ENCODE measurements at places on chromosomes 3 and 15.

DNA sequence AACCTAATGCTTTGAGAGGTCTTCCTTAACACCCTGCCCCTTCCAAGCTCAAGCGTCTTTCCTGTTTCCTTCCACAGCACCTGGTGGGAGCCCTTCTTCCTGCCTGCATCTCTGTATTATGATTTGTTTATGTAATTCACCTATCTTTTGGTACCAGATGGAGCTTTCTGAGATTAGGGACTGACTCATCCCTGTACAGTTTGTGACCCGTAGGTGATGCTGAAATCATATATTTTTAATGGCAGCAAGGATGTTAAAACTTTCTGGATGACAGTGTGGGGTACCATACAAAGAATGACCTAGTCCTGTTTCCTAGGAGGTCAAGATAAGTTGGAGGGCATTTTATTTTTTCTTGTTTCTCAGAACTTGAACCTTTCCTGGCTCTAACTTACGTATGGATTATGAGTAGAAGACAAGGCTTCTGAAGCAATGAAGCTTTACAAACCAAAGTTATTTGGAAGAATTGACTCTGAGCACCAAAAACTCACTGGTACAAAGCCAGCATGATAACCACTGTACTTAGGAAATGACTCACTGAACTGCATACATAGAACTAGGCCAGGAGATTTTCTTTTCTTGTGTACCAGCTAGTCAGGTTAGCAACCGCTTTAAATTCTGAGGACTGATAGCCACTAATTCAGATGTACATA lies 46.6 kb downstream of the HHLA2 start:
- no peak for DNase-seq

GRCh38 chr3:184261270-184261853 lies at the start of gene CAMK2N2:
Gene CAMK2N2 (minus strand): TSS chr3:184261553. CDS start chr3:184261285, 268 bp downstream.
- DNase-seq = peak; percentile 36

- no peak for DNase-seq
Observed at GRCh38 chr15:92821491-92822116, 78.5 kb upstream of the CHD2 start.

DNA sequence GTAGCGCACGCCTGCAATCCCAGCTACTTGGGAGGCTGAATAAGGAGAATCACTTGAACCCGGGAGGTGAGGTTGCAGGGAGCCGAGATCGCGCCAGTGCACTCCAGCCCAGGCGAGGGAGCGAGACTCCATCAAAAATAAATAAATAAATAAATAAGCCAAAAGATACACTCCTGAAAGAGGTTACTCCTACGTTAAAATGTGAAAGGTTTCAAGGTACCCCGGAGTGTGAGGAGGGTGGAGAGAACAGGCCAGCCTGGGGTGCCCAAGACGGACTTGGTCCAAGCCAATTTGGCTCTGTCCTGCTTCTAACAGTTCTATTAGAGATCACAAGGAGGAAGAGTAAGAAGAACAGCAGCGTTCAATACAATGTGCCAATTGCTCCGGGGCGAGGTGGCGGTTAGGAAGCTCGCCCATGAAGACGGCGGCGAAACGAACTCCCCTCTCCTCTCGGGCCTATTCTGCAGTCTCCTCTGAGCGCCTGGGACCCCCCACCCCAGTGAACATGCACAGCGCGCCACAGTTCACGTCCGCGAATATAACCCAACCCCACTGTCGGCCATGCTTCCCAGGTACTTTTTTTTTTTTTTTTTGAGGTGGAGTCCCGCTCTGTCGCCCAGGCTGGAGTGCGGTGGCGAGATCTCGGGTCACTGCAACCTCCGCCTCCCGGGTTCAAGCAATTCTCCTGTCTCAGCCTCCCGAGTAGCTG lies 942 bp downstream of the ELP6 start:
- DNase-seq = peak; percentile 16

DNA sequence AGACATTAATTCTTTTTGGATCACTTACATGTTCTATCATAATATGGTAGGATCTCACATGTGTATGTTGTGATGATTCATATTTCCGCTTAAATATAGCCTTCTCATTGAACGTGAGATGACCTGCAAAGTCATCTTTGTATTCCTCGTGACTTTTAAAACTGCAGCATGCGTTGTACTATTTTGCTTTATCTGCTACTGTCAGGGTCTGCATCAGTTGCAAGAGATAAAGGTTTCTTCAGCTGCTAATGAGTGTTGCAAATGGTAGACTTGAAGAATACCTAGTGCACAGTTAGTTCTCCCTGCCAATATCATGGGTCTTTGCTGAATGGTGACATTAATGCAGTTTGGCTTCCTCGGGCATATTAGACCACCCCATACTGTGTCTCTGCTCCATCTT lies 31.8 kb downstream of the REC114 start:
- DNase-seq = no peak

DNA sequence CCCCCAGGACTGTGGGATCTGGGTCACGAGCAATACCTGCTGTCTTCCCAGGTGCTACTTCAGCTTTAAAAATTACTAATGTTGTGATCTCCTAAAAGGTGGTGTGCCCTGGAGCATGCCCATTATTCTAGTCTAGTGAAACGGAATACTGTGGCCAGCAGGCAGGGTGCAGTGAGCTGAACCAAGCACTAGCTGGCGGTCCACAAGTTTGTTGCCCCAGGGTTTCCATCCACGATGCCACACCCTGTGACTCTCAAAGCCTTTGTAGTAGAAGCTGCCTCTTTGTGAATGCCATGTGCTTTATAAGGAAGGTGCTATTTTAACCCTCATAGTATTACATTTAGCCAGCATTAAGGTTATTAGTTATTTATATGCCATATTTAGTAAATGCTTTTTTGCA lies 49.1 kb downstream of the PXYLP1 start:
- no peak for DNase-seq

DNA sequence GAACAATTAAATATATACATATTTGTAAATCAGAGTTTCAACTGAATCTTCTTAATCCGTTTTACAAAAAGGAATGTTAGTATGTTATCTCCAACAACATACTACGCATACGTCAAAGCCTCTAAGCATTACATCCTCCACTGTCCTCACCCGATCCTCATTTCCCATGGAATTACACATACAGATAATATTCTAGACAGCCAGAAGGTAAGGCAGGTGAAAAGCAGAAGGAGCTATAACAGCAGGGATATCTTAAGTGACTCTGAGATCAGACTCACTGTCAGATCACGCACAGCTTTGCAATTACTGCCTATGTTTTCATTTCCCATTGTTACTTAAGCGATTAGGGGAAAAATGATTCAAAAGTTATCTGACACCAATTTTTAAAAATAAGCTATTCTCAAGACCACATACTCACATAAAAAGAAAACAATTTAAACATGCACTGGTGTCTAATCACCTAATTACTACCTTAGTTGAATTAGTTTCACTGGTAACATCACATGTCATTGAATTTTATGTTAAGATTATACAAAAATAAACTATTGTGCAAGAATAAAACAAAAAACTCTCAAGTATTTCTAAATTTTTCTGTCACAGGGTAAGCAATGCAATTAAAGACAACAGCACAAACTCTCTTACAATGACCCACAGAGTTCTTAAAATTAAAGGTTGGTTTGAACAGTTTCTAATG lies 92.8 kb downstream of the TBL1XR1 start:
- no peak for DNase-seq

- no peak for DNase-seq
Observed at GRCh38 chr3:94779699-94780098, 716.8 kb downstream of the NSUN3 start.

DNA sequence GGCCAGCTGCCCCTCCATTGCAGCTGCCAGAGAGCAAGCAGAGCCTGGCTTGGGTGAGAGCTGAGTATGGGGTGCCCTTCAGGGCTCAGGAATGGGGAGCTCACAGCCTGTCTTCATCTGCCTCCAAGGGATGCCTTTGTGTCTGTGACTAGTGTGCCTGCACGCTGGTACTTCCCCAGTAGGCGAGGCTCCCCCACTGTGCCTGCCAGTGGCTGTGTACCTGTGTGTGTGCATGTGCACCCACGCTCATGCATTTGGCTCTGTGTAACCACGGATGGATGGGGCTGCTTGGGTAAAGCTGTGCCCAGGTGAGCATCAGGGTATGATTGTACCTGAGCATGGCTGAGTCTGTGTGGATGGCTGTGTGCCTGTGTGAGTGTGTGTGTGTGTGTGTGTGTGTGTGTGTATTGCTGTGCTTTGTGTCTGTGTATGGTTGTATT lies 2.3 kb upstream of the GRM2 start:
- DNase-seq = no peak

DNA sequence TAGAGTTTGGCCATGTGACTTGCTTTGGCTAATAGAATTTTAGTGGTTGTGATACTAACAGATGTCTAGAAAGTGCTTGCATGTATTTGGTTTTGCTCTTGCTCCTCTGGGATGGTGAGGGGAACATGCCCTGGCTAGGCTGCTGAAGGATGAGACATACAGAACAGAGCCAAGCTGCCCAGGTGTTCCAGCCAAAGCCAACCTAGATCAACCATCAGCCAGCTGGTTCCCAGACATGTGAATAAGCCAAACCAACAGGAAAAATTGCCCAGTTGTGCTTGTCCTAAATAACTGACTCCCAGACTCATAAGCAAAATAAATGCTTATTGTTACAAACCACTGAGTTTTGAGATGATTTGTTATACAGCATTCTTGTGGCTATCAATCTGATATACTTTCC lies 292.6 kb downstream of the SUCLG2 start:
- DNase-seq = no peak

- DNase-seq = no peak
Observed at GRCh38 chr3:37594873-37595783, 266.6 kb upstream of the CTDSPL start.

GRCh38 chr3:94106268-94106667 lies 43.4 kb downstream of the NSUN3 start:
- DNase-seq = no peak

- no peak for DNase-seq
Observed at GRCh38 chr15:63446255-63446654, 58.1 kb upstream of the USP3 start.

- no peak for DNase-seq
Observed at GRCh38 chr3:37608061-37608702, 253.5 kb upstream of the CTDSPL start.

- DNase-seq = no peak
Observed at GRCh38 chr3:169869484-169870220, at the start of gene LRRC31. Gene LRRC31 (minus strand): TSS chr3:169869935. CDS start chr3:169869807, 128 bp downstream.

DNA sequence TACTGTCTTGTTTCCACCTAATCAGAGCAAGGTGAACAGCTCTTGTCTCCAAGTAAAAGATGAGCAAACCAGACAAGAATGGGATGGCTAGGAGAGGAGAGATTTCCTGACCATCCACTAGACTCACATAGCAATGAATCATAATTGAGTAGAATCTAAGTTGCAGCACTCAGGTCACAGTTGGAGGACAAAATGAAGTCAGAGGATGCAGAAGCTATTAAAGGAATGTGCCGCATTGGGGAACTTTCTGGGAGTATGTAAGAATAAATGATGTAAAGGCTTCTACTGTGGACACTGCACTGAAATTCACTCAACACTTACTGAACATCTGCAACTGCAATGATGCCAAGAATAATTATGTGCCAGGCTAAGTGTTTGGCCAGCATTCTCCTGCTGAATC lies 217.4 kb upstream of the WNT5A start:
- no peak for DNase-seq

DNA sequence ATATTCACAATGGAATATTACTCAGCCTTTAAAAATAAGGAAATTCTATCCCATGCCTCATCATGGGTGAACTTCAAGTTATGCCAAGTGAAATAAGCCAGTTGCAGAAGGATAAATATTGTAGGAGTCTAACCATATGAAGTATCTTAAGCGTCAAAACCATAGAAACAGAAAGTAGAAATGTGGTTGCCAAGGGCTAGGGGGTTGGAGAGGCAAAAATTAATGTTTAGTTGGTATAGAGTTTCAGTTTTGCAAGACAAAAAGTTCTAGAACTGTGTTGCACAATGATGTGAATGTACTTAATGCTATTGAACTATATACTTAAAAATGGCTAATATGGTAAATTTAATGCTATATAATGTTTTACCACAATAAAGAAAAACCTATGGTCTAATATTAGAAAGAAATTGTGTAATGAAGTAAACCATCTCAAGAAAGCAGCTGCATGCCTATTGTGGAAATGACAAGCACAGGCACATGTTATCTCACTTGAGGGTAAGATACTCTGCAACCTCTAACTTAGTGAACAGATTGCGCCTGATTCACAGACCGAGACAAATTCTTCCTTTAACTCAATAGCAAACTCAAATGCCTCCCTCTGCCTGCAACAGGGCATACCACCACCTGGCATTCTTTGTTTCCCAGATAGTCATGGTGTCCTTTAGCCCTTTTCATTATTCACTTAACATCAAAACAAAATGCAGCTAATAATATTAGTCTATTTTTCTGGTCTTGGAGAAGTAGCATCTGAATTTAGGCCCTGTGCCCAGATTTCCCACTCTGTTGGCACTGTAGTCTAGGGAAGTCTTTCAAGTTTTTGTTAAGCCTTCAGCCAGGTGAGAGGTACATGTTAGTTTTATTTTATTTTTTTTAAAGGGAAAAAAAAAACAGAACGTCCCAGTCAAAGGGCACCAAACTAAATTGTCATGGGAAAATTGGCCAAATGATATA lies 80.2 kb upstream of the ACP3 start:
- DNase-seq = no peak

GRCh38 chr3:151459358-151459757 lies 1.5 kb downstream of the IGSF10 start:
- DNase-seq = no peak

DNA sequence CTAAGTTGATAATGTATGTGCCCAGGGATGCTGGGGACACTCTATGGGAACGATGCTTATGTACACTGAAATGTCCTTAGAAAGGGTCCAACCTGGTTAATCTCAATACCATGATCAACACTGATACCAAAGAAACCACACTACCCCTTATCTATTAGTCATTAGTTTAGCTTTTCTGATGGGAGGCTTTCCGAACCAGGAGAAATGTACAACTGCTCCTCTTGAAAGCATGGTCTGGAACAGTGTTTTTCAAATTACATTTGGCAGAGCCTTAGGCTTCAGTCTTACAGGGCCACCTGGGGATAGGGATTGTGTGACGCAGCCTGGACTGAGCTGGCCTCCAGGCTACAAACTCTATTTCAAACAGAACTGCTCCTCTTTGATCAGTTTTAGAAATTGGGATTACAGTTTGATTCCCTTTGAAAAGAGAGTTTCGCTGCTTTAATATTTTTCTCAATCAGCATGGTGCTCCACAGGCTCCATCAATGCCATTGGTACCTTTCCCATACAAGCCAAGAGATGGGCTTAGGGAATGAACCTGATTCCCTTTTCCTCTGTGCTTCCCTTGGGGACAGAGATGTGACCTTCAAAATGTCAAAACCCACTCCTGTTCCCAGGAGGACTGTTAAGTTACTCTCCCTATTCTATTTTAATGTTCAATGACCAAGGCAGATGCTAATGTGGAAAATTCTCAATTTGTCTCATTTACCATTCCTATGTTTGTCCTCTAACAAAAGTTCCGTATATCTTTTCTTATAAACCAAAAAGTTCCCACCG lies 296.0 kb upstream of the ADAMTS9 start:
- no peak for DNase-seq

- no peak for DNase-seq
Observed at GRCh38 chr3:185162634-185163033, 9.8 kb upstream of the C3orf70 start.

All from effector memory CD8-positive, alpha-beta T cell (primary cell).